ENCODE measurements at places on chromosomes 1 and 21. TPM values are rescaled to one million over a fixed set of nuclear protein-coding genes. Genes with fewer than 3 reads are reported as not detected.

DNA sequence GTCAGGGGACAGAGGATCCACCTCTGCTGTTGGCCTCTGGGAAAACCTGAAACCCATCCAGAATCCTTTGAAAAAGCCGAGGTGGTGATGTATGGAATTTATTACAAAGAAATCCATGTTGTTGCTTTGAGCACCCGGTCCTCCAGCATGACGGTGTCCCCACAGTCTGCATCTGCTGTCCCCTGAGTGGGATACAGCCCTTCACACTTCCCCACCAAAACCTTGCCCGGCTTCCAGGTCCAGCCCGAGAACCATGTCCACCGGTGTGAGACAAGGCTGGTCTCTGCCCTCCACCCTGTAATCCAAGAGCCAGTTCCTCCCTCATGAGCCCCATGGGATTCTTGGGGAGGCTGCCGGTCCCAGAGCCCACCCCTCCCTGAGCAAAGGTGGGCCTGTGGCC, 70.5 kb downstream of the STUM start:
- DNase-seq: no peak

- DNase-seq: no peak
These were observed 51.4 kb downstream of the TP53BP2 start for GRCh38 chr1:223794136-223794880.

DNA sequence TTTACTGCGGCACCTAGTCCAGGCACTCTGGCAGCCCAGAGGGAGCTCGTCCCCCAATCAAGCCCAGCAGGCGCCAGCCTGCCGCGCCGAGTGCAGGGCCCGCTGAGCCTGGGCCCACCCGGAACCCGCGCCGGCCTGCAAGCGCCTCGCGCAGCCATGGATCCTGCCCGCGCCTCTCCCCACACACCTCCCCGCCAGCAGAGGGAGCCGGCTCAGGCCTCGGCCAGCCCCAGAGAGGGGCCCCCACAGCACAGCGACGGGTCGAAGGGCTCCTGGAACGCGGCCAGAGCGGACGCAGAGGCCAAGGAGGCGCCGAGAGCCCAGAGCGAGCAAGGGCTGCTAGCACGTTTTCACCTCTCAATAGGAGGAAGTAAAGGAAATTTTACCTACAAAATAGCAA, 767.0 kb downstream of the MRPL39 start:
- no peak for DNase-seq

The ALX3 gene
- not detected for total RNA-seq

The CLCA4 gene
- total RNA-seq: not detected

Data from myocyte (in vitro differentiated cells).